ENCODE measurements at places on chromosomes 12 and 14.

DNA sequence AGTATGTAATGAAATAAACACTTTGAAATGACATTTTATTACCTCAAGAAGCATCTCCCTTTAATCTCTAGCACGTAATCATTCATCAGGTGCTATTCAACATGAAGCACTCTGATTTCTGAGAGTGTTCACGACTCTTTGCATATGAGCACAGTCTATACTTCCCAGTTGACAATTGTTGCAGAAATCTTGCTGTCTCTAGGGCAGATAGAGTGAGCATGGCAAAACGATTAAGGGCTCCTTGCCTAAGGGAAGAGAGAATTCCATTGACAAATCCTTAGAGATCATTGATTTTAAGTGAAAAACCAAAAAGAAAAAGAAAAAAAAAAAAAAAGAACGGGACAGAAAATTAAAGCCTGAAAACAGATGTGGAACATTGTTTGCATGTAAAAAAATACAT lies 107.6 kb downstream of the C12orf50 start:
- no peak for DNase-seq

GRCh38 chr12:113837528-113838296 lies 128.4 kb downstream of the RBM19 start:
- no peak for DNase-seq

DNA sequence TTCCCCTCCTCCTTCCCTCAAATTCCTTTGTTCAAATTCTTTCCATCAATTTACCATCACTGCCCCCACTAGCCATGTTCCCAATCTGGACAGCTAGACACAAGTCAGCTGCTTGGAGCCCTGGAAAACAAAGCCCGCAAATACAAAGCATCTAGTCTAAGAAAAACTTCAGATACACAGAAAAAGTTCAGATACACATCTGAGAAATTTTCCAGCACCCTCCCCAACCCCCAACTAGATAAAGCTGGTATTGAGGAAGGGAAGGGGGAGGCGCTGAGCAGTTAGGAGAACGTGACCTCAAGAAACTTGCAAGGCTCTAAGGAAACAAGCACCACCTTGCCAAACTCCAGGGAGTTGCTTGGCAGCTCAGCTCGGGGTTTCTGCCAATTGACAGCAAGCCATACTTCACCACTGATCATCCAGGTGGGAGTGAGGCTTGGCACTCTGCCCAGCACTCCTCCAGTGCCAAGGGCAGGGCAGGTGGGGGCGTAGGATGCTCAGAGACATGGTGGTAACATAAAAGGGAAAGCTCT lies 5.1 kb upstream of the CNIH1 start:
- DNase-seq, result no peak

- no peak for DNase-seq
Observed at GRCh38 chr12:124687917-124688316, 120.5 kb upstream of the NCOR2 start.

GRCh38 chr14:51419685-51420084 lies 179.6 kb downstream of the TMX1 start:
- DNase-seq, result no peak

All from ascending aorta (tissue), 2 donors.